ENCODE measurements at places on chromosomes 11 and 22.
A peak's percentile ranks its signal among the peaks of the same experiment; 100 is the strongest.

GRCh38 chr11:18307461-18308139, 14.3 kb downstream of the HPS5 start:
- DNase-seq, result no peak

- DNase-seq, result no peak
Observed at GRCh38 chr11:100716838-100717237, 29.8 kb downstream of the ARHGAP42 start.

- DNase-seq, result no peak
Observed at GRCh38 chr11:124050748-124051147, 9.6 kb upstream of the OR10G7 start.

GRCh38 chr22:27540656-27541396, 260.7 kb downstream of the MN1 start:
- DNase-seq, result no peak

- no peak for DNase-seq
Observed at GRCh38 chr22:36027579-36027934, 1.1 kb downstream of the RBFOX2 start.

GRCh38 chr11:75450826-75451821, 18.1 kb upstream of the KLHL35 start:
- DNase-seq, result no peak

GRCh38 chr11:100441086-100441485, 246.0 kb upstream of the ARHGAP42 start:
- DNase-seq, result no peak

GRCh38 chr11:78290293-78291176, 101.8 kb downstream of the USP35 start:
- peak; percentile 86 for DNase-seq

GRCh38 chr11:64959498-64959897, 12.4 kb downstream of the MAJIN start:
- DNase-seq, result no peak

- DNase-seq, result no peak
Observed at GRCh38 chr11:130096823-130097222, 27.1 kb downstream of the APLP2 start.

DNA sequence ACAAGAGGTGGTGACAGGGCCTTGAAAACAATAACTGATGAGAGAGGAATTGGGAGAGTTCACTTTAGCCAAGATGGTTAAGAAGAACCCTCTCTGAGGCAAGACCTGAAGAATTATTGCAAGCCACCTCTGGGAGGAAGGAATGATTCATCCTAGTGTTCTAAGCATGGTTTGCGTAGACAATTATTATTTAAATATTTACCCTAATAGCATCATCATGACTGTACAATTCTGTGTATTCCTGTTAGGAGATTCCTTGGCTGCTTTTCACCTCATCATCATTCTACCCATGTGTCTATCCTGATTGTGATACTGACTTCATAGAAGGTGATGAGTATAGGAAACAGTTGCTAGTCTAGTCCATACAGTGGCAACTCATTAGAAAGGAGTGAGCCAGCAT, 264.4 kb downstream of the DDX10 start:
- DNase-seq, result no peak

- DNase-seq, result no peak
Observed at GRCh38 chr11:74354036-74354435, 42.6 kb upstream of the P4HA3 start.

GRCh38 chr11:100269516-100269915, 417.6 kb upstream of the ARHGAP42 start:
- DNase-seq, result no peak

DNA sequence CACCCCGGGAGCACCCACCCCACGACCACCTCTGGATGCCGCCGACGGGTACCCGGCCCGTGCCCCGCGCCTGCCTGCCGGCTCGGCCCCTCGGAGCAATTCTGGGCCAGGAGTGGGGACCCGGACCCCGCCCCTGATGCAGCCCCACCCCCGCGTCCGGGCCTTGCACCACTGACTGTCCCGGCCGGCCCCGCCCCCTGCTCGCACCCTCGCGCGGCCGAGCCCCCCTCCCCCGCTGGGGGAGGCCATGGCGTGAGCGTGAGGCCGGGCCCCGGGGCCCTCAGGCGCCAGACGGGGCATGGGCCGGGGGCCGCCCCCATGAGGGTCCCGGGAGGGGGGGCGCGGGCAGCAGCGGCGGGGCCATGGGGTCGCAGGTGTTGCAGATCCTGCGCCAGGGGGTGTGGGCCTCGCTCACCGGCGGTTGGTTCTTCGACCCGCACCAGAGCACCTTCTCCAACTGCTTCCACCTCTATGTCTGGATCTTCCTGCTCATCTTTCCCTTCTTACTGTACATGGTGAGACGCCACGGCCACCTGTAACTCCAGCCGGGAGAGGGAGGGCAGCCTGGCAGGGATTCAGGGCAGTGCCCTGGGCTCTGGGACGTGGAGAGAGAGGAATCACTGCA, 486 bp downstream of the PCNX3 start:
- peak; percentile 32 for DNase-seq

DNA sequence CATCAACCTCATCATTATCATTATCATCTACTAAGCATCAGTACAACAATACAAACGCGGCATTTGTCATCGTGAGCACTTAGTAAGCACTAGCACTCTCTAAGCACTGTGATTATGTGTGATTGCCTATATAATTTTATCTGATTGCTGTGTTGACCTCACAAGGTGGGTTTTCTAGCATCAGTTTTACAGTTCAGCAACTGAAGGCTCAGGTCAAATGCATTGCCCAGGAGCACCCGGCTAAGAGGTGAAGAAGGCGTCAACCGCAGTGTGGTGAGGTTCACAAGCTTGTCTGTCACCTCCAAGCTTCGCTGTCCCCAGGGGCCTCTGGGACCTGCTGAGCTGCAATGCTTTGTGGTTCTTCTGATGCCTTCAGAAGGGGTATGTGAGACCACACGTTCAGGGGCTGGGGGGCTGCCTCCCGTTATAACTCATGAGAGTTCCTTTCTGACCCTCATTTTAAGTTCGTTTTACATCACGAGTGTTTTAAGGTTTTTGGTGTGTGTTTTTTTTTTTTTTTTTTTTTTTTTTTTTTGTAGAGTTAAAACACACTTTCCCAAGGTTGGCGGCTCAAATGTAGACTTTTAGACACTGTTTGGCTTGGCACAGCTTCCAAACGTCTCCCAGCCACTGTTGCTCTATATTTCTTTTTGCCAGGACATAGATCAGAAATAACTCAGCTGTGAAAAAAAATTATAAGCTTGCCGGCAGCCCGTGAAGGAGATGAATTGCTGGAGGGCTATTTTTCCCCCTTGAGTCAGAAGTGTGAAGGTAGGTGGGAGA, 33.8 kb upstream of the SCUBE1 start:
- no peak for DNase-seq

DNA sequence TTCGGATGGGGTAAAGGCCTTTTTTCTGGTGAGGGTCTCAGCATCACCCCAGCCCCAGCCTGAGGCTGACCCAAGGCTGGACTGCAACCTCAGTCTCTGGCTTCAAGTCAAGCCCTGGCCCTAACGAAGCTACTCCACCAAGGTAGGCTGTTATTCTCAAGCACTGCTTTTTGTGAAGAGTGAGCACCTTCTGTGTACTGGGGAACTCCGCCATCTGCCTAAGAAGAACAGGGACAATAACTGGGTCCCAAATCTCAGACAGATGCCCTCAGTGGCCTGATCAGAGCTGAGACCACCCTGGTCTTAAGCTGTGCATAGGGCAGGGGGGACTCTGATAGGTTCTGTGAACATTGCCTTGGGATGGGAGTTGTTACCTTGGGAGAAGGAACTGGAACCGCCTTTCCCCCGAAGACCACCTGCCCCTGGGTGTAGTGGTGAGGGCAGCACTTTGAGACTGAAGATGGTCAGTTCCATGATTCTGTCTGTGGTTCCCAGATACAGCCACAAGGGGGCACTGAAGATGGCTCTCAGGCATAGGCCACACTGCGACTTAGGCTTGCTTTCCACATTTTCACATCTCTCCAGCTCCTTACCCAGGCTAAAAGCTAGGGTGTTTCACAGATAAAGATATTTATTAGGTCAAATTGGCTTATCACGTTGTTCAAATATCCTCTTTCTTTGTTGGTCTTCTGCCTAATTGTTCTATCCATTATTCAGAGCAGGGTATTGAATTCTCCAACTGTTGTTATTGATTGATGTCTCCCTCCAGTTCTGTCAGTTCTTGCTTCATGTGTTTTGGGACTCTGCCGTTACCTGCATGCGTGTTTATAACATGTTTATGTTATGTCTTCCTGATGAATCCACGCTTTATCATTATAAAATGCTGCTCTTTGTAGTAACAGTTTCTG, 11.8 kb upstream of the UVRAG start:
- DNase-seq, result peak; percentile 71

DNA sequence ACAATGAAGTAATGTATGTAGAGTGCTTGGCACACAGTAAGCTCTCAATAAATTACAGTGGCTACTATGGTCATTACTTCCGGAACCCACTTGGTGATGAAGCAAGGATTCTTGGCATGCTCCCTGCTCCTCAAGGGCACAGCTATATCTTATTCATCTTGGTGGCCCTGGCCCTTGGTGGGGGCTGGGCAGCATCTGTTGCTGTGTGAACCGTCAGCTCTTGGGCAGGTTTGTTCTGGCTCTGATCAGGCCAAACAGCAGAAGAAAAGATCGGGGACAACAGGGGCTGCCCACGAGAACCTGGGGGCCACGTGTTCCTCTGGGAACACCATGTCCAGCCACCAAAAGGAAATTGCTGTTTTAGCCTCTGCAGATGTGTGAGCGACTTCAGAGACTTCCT, 136.9 kb upstream of the SYT13 start:
- DNase-seq, result no peak

DNA sequence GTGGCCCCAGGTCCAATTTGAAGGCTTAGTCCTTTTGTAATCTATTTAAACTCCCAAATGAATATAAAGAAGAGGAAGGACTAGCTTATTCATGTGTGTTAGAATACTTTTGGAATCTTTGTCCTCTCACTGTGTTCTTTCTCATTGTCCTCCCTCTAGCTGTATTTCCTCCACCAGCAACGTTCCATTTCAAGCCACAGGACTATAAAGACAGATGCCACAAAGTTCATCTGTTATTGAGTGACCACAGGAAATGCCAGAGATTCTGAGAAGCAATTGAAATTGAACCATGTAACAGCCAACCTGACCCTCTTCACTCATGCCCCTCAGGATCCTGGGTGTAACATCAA, 336.6 kb upstream of the API5 start:
- DNase-seq, result no peak

- peak; percentile 91 for DNase-seq
Observed at GRCh38 chr11:85827748-85828639, 17.1 kb upstream of the SYTL2 start.

DNA sequence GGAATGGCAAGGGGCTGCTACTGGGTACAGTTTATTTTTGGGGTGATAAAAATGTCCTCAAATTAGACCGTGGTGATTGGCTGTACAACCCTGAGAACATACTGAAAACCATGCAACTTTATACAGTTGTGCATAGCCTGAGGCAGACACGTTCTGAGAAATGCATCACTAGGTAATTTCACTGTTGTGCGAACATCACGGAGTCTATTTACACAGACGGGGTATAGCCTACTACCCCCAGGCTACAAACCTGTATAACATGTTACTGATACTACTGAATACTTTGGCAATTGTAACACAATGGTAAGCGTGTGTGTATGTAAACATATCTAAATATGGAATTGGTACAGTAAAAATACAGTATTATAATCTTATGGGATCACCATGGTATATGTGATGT, 23.6 kb downstream of the NARS2 start:
- no peak for DNase-seq

DNA sequence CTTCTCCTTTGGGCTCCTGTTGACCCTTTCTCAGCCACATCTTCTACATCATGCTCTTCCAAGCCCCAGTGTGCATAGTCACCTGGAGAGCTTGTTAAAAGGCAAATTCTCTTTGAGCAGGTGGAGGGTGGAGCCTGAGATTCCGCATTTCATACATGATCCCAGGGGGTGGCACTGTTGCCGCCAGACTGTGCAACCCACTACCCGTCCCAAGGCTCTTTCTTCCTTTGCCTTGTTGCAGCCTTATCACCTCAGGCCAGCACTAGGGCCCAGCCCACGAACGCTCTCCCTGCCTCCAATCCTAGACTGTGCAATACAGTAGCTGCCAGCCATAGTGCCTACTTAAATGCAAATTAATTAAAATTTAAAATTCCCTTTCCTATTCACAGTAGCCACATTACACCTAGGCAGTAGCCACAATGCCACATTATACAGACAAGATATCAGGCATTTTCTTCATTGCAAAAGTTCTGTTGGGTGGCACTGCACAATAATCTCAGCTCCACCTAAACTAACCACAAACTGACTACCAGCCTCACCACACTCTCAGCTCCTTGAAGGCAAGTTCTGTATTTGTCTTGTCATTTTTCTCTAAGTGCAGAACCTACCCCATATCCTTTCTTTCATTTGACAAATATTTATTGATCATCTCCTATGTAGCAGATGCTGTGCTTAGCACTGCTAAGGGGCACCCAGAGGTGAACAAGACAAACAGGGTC, 4.6 kb upstream of the KCNJ5 start:
- peak; percentile 69 for DNase-seq

DNA sequence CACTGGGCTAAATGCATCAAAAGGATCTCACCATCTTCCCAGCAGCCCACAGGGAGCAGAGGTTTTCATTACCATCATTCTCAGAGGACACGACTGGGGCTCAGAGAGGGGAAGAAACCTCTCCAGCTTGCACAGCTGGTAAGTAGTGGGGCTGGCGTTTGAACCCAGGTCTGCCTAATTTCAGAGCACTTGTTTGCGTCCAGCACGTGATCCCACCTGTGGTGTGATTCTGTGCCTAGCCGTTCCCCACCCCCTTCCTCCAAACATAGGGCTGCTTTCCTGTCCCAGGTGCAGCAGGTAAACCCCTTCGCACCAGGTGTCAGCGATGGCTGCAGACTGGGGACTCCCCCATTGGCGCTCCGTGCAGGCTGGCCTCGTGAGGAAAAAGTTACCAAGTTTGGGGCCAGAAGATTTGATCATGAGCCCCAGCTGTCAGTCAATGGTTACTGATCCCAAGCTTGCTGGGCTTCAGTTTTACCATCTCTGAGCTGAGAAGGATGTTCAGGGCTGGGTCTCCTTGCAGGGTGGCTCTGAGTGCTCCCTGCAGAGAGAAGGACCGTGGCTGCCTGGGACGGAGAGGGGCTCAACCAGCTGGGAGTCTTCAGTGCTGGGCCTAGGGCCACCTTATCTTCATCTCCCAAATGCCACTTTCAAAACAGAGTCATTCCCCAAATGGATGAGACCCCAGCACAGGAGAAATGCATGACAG, 445.6 kb downstream of the TBC1D22A start:
- no peak for DNase-seq

GRCh38 chr22:34878171-34878570, 187.8 kb upstream of the ISX start:
- DNase-seq, result no peak

GRCh38 chr11:125957618-125958332, 11.9 kb downstream of the VSIG10L2 start:
- no peak for DNase-seq

GRCh38 chr22:20429254-20430100, 8.1 kb downstream of the SCARF2 start:
- DNase-seq, result peak; percentile 75

DNA sequence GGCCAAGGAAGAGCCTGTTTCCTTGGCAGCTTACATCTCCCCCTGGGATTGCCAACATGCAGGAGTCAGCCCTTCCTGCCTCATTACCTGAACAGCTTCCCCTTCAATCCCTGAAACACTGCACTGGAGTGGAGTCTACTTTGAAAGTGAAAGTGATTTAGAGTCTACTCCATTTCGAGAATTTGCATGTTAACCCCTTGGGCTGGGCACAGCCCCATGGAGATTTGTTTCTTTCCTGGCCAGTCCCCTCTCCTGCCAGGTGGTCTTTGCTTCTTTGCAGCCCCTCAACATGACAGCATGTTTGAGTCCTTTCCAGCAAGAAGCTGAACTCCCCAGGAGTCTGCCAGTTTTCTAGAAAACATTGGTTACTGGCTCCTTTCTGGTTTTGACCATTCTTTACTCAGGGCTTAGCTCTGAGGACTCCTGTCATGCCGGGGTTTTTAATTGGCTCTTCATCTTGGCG, 59.9 kb downstream of the TRAF6 start:
- peak; percentile 57 for DNase-seq
